Iris pigment epithelial cell (primary cell): ENCODE measurements at places on chromosomes 7 and 10.

GRCh38 chr7:39248041-39248691, 270.5 kb downstream of the POU6F2 start:
- no peak for DNase-seq

DNA sequence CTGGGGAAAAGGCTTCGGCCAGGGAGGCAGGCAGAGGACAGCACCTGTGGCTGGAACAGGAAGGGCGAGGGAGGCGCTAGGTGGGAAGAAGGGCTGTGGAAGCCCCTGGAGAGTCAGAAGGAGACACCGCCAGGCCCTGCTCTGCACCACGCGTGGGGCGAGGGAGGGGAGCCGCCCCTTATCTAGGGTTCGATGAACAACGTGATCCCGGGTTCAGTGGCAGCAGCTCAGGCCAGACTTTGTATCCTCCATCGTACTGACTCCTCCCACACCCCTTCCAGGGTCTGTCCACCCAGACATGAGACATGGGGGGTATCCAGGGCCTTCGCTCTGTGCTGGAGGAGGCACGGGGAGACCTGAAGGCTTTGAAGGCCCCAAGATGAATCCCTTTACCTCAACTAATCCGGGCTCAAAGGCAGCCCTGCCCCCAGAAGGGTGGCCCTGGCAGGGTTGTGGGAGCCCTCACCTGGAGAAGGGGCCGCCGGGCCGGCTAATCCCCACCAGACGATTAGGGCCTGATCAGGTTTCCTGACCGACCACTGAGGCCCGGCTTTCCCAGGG, 110.8 kb downstream of the PDGFA start:
- no peak for DNase-seq

GRCh38 chr7:90322837-90323236, 1.7 kb upstream of the FAM237B start:
- no peak for DNase-seq

GRCh38 chr7:102258749-102259107, 27.9 kb upstream of the SH2B2 start:
- DNase-seq = no peak

DNA sequence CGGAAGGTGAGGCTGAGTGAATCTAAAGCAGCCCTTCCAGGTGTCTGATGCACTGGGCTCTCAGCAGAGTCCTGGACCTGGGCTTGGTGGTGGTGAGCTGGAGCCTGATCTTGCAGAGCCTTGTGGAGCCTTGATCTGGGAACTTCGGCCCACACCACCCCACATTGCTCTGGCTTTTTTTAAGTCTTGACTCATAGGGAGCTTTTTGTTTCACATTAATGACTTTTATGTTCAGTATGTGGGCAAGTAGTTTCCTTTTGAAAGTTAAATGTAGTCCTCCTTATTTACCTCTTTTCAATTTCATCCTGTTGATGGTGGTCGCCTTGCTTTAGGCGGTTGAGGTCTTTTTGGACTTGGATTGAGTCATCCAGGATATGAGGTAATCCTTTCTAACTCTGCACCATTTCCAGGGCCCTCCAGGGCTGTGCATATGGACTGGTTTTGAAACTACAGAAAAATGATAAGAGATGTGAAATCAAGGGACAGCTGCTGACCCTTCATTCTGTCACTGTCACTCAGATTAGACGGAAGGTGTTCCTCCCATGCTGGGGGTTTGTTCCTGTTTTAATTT, 2.9 kb upstream of the NRAP start:
- DNase-seq = peak; percentile 63

DNA sequence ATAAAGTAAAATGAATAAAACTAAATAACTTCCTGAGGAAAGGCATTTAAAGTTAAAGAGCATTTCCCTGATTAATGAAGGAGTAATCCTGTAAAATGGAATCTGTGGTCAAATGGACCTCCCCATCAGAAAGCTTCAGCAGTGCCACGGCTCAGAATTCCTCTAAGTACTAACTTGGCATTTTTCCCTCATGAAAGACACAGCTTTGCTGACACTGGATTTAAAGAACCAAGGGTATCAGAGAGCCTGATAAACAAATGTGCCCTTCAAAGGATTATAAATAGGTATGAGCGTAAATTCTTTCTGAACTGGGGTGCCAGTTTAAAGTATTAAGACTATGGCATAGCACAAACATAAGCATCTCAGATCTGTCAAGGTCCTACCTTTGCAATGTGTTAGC, 24.2 kb upstream of the RNF148 start:
- no peak for DNase-seq

DNA sequence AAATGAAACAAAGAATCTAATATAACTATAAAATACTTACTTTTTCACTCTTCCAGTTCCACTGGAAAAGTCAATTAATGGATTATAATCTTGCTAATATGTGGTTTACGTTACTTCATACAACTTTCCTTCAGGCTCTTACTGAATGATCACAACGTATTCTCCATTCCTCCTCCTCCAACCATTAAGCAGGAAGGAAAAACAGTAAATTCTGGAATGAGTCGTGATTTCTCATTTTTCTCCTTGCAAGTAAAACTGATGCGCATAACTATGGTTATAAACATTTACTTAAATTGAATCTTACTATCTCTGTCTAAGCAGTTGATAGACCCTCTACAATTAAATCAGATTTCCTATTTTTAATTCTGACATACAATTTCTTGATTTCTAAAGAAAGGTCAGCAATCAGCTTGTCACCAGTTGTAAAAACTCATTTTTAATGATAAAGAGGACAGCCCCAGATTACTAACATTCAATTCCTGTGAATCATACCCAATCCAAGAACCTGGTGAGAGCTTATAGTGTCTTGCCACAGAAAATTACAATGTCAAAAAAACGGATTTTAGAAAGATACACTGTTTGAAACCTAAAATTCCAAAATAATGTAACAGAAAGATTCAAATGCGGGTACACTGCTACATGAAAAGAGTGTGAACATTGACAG, 64.3 kb downstream of the EZH2 start:
- DNase-seq = peak; percentile 59

GRCh38 chr7:79118143-79118542, 335.3 kb downstream of the MAGI2 start:
- DNase-seq = no peak

- DNase-seq = peak; percentile 94
These were observed 15.6 kb upstream of the PPIF start for GRCh38 chr10:79331709-79332108.
